ENCODE measurements at places on chromosomes 6 and 20. TPM values are rescaled to one million over a fixed set of nuclear protein-coding genes. Genes with fewer than 3 reads are reported as not detected.

GRCh38 chr20:49446808-49447207 lies 35.7 kb downstream of the KCNB1 start:
- DNase-seq, result peak; percentile 77

- DNase-seq, result no peak
Observed at GRCh38 chr6:62808565-62809293, 402.5 kb upstream of the FKBP1C start.

IP6K3 gene
- 38.8 TPM for polyA plus RNA-seq

GRCh38 chr6:44837741-44838140 lies 450.2 kb downstream of the CDC5L start:
- DNase-seq, result no peak

- no peak for DNase-seq
Observed at GRCh38 chr6:2949121-2949520, 22.2 kb downstream of the SERPINB6 start.

GRCh38 chr6:83247471-83247870 lies 54.3 kb downstream of the RWDD2A start:
- no peak for DNase-seq

DNA sequence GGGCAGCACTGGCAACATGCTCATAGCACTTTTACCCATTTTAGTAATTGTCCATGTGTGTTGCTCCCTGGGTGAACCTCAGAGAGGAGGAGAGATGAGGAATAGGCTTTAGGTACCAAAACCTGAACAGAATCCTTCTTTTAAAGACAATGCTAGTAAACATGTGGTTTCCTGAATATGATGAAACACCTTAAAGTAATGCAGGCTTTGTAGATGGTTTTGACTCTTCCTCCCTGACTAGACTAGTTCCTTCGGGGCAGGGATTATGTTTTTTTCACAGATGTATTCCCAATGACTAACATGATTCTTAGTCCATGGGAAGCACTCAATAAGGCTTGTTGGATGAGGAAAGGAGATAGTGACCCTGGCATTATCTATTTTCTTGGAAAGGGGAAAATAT lies 367.6 kb upstream of the JAG1 start:
- DNase-seq, result no peak

DNA sequence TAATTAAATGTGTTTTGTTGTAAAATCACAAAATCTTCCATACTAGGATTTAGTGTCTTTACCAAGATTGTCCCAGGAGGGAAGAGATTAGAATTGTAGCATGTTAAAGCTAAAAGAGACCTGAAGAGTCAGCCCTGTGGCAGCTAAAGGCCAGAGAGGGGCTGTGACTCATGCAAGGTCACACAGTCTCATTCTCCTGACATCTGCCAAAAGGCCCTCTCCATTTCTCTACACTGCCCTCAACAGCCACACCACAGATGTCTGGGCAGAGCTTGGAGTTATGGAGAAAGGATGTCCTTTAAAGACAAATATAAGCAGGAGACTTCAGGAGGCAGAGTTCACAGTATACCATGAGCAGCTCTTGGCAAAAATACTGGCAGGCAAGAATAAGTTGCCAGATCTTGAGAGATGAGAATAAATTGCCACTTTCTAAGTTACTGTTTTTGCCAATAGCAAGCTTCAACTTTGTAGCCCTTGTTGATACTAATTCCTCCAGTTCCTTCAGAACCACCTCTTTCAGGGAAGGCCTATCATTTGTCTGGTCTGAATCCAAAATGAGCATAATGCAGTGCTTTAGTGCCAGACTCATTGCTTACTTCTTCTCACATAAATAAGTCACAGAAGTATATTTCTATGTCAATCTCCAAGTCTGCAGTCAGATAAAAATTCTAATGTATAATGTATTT lies 41.7 kb downstream of the AKIRIN2 start:
- no peak for DNase-seq

- DNase-seq, result no peak
Observed at GRCh38 chr20:9088556-9088955, 19.7 kb downstream of the PLCB4 start.

LIN28B gene
- polyA plus RNA-seq, result 0.04 TPM

DNA sequence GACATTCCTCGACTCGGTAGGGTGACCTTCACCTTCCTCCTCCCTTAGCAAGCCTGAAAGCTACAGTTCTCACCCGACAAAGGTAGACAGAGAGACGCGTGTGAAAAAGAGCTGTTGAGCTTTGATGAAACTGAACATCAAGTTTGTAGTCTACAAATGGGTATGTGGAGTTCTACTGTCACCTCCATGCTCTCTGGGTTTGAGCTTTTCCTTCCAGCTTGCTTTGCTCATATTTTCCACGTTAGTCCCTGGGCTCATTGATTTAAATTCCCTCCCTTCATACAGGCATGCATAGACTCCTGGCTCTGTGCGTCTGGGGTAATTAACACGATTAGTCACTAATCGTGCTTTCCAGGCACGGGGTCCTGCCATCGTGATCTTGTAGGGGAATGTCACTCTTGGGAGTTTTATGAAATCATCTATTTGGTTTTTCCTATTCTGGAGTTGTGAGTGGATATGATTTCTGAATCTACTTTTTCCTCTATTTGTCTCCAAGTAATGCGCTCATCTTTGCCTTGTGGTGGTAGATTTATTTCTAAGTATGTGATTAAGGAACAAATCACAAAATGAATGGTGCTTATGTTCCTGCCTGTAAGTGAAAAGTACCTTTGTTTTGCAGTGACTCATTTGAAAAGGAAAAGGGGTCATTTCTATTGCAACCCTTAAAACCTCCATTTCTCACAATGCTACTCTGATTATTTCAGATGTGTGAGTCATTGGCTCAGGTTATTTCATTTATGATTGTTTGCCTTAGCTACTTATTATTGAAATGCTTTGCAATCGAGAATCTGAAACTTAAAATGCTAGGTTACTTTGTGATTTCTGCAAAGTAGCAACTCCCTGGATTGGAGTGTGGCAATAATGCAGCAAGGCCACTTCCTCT lies 154.6 kb downstream of the ZDHHC14 start:
- DNase-seq, result peak; percentile 69

GRCh38 chr6:99276747-99277146 lies 72.7 kb downstream of the FAXC start:
- no peak for DNase-seq

BNIP5 gene
- polyA plus RNA-seq, result 0.28 TPM

ENPP1 gene
- polyA plus RNA-seq, result 11.0 TPM

LST1 gene
- 8.3 TPM for polyA plus RNA-seq

DNA sequence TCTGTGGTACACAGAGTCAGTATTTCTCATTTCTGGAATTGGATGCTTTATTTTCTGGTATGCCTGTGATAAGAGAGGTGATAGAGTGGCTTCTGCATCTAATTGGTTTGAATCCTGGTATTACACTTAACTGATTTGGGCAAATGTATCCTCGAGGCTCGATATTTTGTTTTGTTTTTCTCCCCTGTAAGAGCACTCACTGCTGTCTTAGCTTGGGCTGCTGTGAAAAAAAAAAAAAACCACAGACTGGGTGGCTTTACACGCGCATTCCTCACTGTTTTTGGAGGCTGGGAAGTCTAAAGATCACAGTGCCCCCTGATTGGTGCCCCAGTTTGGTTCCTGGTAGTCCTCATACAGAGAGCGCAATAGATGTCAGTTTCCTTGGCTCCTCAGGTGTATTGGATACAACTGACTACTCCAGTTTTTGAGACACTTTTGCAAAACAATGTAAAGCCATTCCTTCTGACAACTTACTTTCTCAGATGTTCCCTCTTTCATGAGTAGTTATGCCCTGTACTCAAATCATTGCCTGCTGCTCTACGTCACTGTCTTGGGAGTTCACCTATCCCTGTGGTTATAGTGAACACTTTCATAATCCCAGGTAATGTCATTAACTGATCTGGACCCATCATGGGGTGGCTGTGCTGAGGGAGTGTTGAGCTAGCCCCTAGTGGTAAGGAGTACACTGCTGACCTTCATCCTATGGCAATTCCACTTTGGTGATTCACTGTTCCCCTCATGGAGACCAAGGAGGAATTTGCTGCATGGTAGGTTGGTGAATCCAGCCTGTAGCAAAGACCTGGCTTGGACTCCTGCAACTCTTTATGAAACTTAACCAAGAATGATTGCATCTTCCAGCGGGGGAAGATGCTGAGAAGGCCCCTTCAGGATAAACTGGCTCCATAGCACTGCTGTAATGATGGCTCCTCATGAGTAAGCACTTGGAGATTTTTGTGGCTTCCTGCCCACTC lies 3.5 kb upstream of the ACAT2 start:
- DNase-seq, result no peak

DNA sequence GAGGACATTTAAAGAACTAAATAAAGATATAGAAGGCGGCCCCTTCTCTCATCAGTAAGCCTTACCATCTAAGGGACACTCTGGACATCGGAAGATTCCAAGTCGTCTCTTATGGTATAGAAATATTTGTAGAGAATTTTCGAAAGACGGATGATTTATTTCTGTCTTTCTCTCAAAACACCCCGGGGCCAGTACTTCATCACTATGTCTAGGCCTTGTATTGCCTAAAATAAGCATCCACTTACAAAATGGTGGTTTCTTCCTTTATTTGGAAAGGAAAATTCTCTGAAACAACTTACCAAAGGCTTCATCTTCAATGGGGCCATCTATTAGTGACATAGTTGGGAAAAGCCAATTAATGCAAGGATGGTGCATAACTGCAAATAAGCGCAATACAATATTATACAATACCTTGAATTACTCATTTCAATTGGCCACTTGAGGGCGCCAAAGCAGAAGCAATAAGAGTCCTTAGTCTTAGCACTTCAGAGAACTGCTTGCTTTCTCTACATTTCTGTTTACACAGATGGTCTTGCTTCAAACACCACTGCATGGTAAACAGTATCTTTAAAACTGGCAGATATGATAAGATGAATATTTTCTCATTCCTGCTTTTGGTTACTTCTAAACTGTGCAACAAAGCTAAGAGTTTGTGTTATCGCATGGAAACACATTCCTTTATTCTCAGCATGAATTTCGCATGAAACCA lies 113.2 kb downstream of the VIP start:
- DNase-seq, result peak; percentile 36

OLIG3 gene
- not detected for polyA plus RNA-seq

- no peak for DNase-seq
Observed at GRCh38 chr6:107786179-107786578, 37.9 kb downstream of the SCML4 start.

DNA sequence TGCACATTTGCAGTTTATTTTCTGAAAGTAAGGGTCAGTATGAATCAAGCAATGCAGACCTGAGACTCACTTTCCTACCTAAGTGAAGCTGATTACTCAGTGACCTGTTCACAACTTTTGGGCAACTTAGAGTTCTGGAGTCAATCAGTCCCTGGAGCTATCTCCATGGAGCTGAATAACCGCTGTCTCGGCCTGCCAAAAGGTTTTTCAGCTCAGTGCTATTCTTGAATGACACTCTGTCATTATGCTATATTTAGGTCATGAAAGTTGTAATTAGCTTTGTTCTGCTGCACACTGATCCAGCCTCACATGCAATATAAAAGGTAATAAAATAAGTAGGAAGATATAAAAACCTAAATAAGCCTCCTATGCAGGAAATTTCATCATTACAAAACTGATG lies 356.0 kb downstream of the BMP2 start:
- no peak for DNase-seq

BHLHE23 gene
- polyA plus RNA-seq, result not detected

SLC35D3 gene
- not detected for polyA plus RNA-seq

SLC32A1 gene
- polyA plus RNA-seq, result not detected

GRCh38 chr6:1496836-1497760 lies 107.7 kb downstream of the FOXF2 start:
- peak; percentile 46 for DNase-seq

DNA sequence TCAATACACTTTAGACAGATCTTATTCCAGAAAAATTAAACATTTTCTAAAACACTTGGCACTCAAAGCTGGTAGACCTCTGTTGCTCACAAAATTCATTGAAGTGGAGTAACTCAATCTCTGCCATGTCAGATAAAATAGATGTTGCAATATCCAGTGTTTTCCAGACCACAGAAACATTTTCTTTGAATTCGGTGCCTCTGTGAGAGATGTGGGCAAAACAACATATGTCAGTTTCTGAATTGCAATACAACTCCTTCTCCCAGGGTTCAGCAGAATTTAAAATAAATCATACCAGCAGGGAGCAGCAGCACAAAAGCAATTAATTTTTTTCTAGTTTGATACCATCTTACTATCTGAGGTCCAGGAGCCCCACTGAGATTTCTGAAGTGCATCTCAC lies 11.3 kb upstream of the PKHD1 start:
- no peak for DNase-seq
